ENCODE measurements at places on chromosomes 4 and X. TPM values are rescaled to one million over a fixed set of nuclear protein-coding genes. Genes with fewer than 3 reads are reported as not detected.
A peak's percentile ranks its signal among the peaks of the same experiment; 100 is the strongest.

GRCh38 chrX:133005616-133006015 lies 47.2 kb upstream of the HS6ST2 start:
- no peak for DNase-seq

MAGEB6 gene
- total RNA-seq = not detected

GRCh38 chr4:174746710-174747109 lies 82.3 kb downstream of the GLRA3 start:
- no peak for DNase-seq

DNA sequence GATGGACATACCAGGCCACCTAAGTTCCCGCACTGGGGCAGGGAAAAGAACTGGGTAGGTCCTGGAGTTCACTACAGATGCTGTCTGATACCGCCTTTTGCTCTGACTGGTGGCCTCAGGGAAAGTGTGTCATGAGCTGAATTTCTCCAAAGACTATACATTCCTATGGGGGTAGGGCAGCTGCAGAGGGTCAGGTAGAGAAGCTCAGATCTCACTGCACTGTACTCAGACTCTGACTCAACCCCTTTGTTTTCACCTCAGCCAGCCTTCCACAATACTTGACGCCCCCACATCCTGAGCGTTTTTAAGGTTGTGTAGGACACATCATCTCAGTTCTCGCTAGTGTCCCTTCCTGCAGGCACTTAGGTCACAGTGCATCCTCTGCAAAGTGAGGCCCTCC lies 7.8 kb downstream of the GATB start:
- no peak for DNase-seq

GRCh38 chr4:139535228-139535870 lies 20.7 kb downstream of the SETD7 start:
- DNase-seq = no peak

DNA sequence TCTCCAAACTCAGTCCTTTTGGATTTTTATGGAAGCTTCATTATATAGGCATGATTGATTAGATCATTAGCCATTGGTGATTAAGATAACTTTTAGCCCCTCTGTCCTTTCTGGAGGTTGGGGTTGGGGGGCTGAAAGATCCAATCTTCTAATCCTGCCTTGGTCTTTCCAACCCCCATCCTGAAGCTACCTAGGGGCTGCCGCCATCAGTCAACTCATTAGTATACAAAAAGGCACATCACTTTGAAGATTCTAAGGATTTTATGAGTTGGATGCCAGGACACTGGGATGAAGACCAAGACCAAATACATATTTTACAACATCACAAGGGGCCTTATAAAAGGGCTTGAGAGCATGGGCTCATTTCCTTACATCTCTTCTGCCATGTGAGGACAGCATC lies 47.5 kb downstream of the CYTL1 start:
- DNase-seq = no peak

- no peak for DNase-seq
Observed at GRCh38 chrX:31331928-31332327, 260.1 kb upstream of the FTHL17 start.

- DNase-seq = peak; percentile 65
Observed at GRCh38 chr4:1198098-1198844, 25.9 kb upstream of the SPON2 start.

DNA sequence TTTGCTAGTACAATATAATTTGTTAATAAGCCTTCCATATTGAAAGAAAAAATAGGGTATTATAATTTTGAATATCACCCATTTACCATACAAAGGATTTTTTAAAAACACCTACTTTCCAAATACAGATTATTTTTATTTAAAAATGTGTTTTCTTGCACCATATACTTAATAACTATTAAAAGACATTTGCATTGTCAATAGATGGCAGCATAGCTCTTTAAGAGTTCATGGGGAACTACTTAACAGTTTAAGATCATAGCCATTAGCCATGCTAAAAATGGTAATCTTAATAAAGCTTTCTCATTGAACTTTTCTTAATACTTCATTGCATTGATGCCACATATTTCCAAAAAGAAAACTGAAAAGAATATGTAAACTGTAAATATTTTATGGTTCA lies 1995.9 kb downstream of the C4orf33 start:
- no peak for DNase-seq

AFM gene
- total RNA-seq = not detected

GRCh38 chr4:25926462-25926861 lies 12.4 kb downstream of the SMIM20 start:
- no peak for DNase-seq

LUZP4 gene
- total RNA-seq = not detected

GRCh38 chr4:178240891-178241290 lies 798.7 kb upstream of the AGA start:
- DNase-seq = no peak

ZXDB gene
- total RNA-seq = 3.7 TPM

AGA gene
- 19.0 TPM for total RNA-seq

- DNase-seq = no peak
Observed at GRCh38 chr4:88846206-88846790, 148.7 kb upstream of the NAP1L5 start.

BEND2 gene
- not detected for total RNA-seq

DNA sequence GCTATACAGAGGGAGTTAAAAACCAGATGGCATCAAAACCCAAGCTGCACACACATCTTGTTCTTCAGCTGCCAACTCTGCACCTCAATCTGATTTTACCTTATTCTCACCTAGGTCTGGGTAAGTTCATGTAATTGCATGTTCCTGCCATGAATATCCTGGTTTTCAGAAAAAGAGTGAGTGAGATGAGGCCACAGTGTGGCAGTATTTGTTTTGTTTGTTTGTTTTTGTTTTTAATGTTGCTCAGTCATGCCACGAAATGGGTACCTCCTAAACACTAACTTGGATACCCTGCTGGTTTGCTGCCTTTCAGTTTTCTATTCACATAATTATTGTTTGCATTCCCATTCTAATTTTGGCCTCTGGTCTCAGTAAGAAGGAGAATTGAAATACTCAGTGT lies 22.5 kb downstream of the TMEM164 start:
- DNase-seq = no peak

GRCh38 chrX:64394874-64395567 lies at the start of gene MTMR8:
TSS of gene MTMR8 (minus strand) at chrX:64395452. CDS start at chrX:64395363, 89 bp downstream.
- DNase-seq = peak; percentile 15

NXF2 gene
- not detected for total RNA-seq

GRCh38 chrX:9141496-9141895 lies 107.6 kb upstream of the FAM9B start:
- peak; percentile 32 for DNase-seq

PLP1 gene
- not detected for total RNA-seq

DNA sequence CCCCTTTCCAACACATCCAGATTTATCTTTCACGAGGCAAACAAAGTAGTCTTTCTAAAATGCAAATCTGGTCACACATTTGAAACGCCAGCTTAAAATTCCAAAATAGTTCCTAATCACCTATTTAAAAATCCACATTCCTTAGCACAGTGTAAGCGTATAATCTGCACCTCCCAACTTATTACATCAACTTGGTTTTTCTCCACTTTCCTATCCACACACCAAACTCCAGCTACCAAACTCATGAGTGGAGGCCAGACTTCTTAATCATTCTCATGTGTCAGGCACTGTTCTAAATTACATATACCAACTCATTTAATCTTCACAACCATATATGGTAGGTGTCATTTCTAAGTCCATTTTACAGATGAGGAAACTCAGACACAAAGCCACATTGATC lies 33.8 kb downstream of the ENOX2 start:
- DNase-seq = no peak

- DNase-seq = no peak
Observed at GRCh38 chr4:16663732-16664131, 234.7 kb downstream of the LDB2 start.

F8A2 gene
- not detected for total RNA-seq

DNA sequence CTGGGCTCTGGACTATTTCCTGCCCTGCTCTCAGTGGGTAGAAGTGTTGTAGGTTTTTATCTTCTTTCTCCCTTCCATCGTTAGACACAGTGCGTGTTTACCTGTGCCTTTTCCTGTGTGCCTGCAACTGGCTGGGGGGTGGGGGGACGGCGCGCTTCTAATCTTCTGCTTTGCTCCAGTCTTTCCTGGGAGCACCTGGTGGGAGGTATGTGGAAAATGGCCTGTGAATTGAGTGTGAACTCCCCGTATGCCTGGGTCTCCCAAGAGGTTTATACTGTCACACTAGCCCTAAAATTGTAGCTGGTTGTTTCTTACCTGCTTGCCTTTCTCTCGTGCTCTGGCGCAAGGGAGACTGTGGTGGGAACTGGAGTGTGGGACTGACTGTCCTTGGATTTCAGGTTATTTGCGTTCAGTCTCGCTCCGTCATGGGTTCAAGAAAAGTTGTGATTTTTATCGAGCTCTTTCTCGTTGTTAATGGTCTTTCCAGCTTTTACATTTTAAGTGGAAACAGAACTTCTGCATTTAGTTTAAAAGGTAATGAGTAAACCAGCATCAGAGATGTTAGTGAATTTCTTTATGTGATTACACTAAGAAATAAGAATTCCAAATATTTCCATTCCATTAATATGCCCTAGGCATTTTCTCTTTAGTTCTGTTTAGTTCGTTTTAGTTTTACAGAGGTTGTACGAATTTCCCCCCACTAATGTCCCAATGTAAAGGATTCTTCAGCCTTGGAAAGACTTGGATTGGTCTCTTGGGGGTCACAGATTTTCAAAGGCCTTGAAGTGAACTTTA lies 15.3 kb downstream of the MRPL1 start:
- DNase-seq = no peak

GRCh38 chrX:118853596-118853995 lies 30.0 kb downstream of the ZCCHC12 start:
- no peak for DNase-seq

- DNase-seq = no peak
Observed at GRCh38 chrX:53265771-53266574, 15.4 kb downstream of the IQSEC2 start.

DNA sequence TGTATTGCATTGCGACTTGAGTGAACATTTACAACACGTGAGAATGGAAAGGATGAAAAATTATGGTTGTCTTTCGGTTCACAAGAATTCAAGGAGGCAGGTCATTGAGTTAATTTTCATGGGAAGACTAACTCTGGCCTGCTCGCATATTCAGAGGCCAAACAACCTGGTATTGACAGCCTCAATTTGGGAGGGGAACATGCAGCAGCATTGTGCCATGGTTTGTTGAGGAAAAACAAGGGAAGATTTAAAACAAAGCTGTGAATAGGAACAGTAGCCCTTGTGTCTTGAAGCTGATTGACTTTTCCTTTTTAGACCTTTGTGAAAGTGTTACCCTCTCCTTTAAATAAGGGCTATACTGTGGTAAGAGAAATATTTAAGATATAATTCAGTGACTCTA lies 31.9 kb downstream of the FAT4 start:
- DNase-seq = no peak

GRCh38 chr4:146073517-146073916 lies 102.0 kb upstream of the LSM6 start:
- no peak for DNase-seq

DNA sequence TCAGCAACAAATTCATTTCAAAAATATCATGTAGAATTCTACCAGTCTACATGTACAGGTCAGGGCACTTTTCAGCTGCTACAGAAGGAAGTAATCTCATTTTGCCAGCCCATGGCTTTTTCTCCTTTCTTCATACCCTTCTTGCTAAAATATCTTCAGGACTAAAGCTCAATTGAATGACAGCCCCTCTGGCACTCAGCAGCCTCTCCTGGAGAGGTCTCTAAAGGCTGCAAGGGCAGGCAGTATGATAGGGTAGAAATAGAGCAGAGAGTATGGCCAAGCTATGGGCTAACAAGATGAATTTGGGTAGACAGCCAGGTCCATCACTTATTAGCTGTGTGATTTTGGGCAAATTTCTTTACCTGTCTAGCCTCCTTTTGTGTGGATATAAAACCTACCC lies 224.6 kb upstream of the RPL34 start:
- DNase-seq = no peak

NAA15 gene
- total RNA-seq = 16.6 TPM

DNA sequence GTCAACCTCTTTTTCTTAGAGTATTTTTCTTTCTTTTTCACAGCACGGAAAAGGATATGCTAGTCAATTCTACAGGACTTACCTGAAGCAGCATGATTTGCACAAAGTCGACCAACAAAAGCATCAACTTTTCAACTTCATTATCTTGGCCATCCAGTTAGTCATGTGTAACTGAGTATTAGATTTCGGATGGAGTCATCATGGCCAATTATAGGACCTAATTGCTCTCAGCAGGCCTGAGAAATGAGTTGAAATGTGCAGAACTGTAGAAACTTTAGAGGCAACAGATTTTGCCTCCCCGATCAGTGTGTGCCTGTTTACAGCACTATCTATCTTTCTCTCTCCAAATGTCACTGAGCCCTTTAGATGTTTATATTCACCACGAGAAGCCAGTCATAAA lies 41.0 kb downstream of the PCDH10 start:
- DNase-seq = no peak

- no peak for DNase-seq
Observed at GRCh38 chr4:157810137-157810774, 362.6 kb downstream of the GASK1B start.

ZAR1 gene
- not detected for total RNA-seq

- no peak for DNase-seq
Observed at GRCh38 chr4:109931318-109931717, 18.6 kb downstream of the EGF start.

GRCh38 chrX:102723456-102723855 lies 2.9 kb downstream of the GPRASP3 start:
- no peak for DNase-seq

DNA sequence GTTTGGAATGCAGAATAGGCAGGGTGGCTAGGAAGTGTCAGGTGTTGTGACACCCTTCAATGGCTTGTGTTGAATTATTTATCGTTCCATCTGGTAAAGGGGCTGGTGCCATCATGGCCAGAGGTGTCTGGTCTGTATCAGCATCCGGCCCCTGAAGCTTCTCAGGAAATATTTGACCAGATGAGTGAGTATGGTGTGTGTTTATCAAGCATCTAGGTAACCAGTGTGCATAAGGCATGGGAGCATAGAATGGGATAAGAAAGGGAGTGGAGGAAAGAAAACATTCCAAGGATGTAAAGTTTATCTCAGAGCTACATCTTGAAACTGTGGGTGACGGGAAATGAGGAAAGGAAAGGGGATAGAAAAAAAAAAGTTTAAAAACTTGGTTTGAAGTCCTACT lies 109.4 kb downstream of the KLHL4 start:
- no peak for DNase-seq

GRCh38 chr4:152246659-152247058 lies 289.2 kb downstream of the FBXW7 start:
- DNase-seq = no peak

GRCh38 chrX:78455901-78456300 lies 128.5 kb upstream of the CYSLTR1 start:
- DNase-seq = peak; percentile 28

DNA sequence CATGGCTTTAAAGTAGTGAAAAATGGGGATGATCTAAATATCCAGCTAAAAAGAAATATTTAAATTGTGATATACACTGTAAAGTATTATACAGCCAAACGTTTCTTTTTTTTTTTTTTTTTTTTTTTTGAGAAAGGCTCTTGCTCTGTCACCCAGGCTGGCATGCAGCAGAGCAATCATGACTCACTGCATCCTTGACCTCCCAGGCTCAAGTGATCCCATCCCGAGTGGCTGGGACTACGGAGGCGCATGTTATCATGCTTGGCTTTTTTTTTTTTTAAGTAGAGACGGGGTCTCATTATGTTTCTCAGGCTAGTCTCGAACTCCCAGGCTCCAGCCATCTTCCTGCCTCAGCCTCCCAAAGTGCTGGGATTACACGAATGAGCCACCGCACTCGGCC lies 17.1 kb downstream of the SMIM14 start:
- DNase-seq = peak; percentile 85

GRCh38 chrX:154712781-154713740 lies 37.8 kb downstream of the GAB3 start:
- DNase-seq = peak; percentile 81

GATA1 gene
- total RNA-seq = not detected

- DNase-seq = no peak
Observed at GRCh38 chr4:11480683-11481082, 52.0 kb upstream of the HS3ST1 start.

GRCh38 chr4:79078339-79078738 lies 139.1 kb upstream of the PAQR3 start:
- no peak for DNase-seq

All from MG63 (cell line).